Smooth muscle cell of bladder (primary cell): ENCODE measurements at places on chromosomes 3 and 15. TPM values are rescaled to one million over a fixed set of nuclear protein-coding genes. Genes with fewer than 3 reads are reported as not detected.

The RHOV gene
- total RNA-seq: under 0.01 TPM in 1 of 2 replicates, not detected in the other

The SEMA3G gene
- total RNA-seq: under 0.01 TPM in 2 replicates

The ACY1 gene
- 28.7 and 37.9 TPM in 2 replicates for total RNA-seq

The PLCB2 gene
- total RNA-seq: under 0.01 and 0.18 TPM in 2 replicates

The CLSTN2 gene
- total RNA-seq: 0.09 and 0.14 TPM in 2 replicates

The DNAH12 gene
- total RNA-seq: under 0.01 and 0.18 TPM in 2 replicates

The CD200R1 gene
- total RNA-seq: under 0.01 TPM in 1 of 2 replicates, not detected in the other

The MYO5C gene
- 0.09 and 0.14 TPM in 2 replicates for total RNA-seq

The CCR2 gene
- total RNA-seq: not detected in 2 replicates

The PRSS50 gene
- total RNA-seq: not detected in 2 replicates

The MINAR1 gene
- 0.57 and 0.65 TPM in 2 replicates for total RNA-seq

The CCDC33 gene
- 0.14 TPM in 1 of 2 replicates, not detected in the other for total RNA-seq

The SLC24A1 gene
- 2.4 and 3.1 TPM in 2 replicates for total RNA-seq

The HTR3E gene
- not detected in 2 replicates for total RNA-seq

The PLSCR5 gene
- not detected in 2 replicates for total RNA-seq

The PATL2 gene
- 0.28 and 0.43 TPM in 2 replicates for total RNA-seq

The CIP2A gene
- 4.1 and 4.2 TPM in 2 replicates for total RNA-seq

The SH2D7 gene
- not detected in 2 replicates for total RNA-seq

The RNU5B-1 gene
- total RNA-seq: not detected in 2 replicates

The MESP2 gene
- total RNA-seq: 0.37 and 0.57 TPM in 2 replicates

The NEK10 gene
- 12.7 and 15.8 TPM in 2 replicates for total RNA-seq

The CHRM5 gene
- total RNA-seq: under 0.01 TPM in 2 replicates

The CD86 gene
- not detected in 2 replicates for total RNA-seq

The GPR149 gene
- not detected in 2 replicates for total RNA-seq

The CNTN3 gene
- total RNA-seq: 0.28 and 2.4 TPM in 2 replicates

The ACAD9 gene
- 29.9 and 34.0 TPM in 2 replicates for total RNA-seq

The GPX1 gene
- 436 and 442 TPM in 2 replicates for total RNA-seq

The CCK gene
- total RNA-seq: 0.14 TPM in 1 of 2 replicates, not detected in the other
